ENCODE measurements at places on chromosomes 6 and 20. TPM values are rescaled to one million over a fixed set of nuclear protein-coding genes. Genes with fewer than 3 reads are reported as not detected.
A peak's percentile ranks its signal among the peaks of the same experiment; 100 is the strongest.

Gene C20orf202
- not detected for total RNA-seq

DNA sequence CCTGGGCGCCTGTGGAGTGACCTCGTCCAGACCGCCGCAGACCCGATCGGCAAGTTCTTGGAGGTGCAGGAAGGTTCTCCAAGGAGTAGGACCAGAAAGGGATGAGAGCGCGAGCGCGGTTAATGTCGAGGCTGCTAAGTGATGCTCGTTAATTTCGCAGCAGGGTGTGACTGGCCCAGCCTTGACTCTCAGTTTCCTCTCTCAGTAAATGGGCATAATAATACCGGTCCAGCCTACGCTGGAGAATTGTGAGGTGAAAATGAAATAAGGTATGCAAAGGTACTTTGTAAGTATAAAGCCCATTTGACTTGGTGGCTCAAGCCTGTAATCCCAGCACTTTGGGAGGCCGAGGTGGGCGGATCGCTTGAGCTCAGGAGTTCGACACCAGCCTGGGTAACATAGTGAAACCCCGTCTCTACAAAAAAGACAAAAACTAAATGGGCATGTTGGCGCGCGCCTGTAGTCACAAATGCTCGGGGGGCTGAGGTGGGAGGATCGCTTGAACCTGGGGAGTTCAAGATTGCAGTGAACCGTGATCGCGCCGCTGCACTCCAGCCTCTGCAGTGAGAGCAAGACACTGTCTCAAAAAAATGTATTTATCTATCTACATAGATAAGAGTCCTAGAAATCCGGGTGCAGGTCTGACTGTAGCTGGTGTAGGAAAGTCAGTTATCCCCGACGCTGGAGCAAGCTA, 634 bp upstream of the BTBD9 start:
- no peak for DNase-seq

Gene GLP1R
- total RNA-seq = not detected

DNA sequence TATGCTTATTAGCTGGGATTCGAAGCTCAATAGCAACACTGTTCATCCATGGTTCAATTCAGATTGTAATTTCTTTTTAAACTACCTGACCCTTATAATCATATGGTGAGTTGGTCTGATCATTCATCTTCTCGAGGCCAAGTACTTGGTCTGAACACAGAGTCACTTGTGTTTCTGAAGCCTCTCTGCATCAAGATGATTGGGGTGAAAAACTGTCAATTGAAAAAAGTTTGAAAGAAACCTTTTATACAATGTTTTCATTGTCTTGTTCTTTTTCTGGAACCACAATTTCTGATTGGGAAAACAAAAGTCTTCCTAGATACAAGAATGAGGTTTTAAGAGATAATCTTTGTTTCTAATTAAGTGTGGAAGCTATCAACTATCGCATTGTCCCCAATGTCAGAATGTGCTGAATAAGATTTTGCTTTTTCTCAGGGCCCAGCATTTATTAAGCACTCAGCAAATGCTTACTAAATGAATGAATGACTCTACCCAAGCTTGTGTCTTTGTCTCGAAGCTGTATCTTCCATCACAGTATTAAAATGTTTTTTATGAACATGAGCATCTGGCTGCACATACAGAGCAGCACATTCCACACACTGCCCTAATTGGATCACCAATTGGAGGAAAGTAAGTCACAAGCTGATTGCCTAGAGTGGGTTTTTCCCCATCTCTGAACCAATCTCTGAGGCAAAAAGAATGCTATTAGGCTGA, 45.0 kb upstream of the MOXD1 start:
- DNase-seq = no peak

DNA sequence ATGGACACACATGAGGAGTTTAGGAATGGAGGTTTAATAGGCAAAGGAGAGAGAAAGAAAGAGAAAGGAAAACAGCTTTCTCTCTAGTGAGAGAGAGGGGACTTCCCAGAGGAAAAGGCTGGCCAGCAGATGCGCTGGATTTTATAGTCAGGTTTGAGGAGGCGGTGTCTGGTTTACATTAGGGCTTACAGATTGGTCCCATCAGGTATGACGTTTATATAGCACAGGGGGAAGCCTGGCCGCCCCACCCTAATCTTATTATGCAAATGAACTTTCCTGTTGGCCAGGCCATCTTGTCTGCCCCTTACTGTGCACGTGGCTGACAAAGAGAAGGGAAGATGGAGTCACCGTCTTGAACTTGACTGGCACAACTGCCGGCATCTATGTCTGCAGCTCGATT, 86.6 kb upstream of the QKI start:
- DNase-seq = peak; percentile 46

All from A673 (cell line).